ENCODE measurements at places on chromosomes 1 and 21.

DNA sequence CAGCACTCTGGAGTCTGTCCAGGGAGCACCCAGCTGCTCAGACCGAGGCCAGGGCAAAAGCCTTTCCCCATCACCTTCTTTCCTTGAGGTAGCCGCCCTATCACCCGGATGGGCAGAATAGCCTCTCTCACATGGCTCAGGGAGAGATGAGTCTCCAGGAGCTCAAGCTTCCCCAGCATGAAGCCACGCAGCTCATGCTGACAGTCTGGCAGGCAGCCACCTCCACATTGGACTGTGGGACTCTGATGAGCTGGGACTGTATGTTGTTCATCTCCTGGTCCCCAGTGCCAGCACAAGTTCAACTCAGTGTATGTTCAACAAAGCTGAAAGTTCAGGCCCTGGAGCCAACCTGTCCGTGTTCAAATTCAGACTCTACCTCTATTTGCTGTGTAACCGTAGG, 75.2 kb upstream of the ZC3H12A start:
- DNase-seq: no peak

DNA sequence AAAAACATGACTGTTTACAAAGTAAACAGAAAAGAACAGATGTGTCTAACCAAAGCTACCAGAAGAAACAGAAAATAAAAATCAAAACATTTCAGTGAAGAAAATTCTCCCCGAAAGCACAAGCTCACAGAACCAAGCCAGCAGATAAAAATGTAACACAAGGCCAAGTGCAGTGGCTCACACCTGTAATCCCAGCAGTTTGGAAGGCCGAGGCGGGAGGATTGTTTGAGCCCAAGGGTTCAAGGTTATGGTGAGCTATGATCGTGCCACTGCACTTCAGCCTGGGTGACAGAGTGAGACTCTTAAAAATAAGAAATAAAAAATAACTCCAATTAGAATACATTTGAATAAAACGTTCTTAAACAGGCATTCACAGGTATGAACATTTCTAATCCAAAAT, 19.1 kb upstream of the DDOST start:
- no peak for DNase-seq

- DNase-seq: no peak
Observed at GRCh38 chr1:210516092-210516656, 187.5 kb downstream of the HHAT start.

GRCh38 chr1:117655220-117655577, 49.4 kb downstream of the TENT5C start:
- DNase-seq: no peak

- peak; percentile 86 for DNase-seq
Observed at GRCh38 chr1:94039514-94039870, 81.5 kb downstream of the ABCA4 start.

DNA sequence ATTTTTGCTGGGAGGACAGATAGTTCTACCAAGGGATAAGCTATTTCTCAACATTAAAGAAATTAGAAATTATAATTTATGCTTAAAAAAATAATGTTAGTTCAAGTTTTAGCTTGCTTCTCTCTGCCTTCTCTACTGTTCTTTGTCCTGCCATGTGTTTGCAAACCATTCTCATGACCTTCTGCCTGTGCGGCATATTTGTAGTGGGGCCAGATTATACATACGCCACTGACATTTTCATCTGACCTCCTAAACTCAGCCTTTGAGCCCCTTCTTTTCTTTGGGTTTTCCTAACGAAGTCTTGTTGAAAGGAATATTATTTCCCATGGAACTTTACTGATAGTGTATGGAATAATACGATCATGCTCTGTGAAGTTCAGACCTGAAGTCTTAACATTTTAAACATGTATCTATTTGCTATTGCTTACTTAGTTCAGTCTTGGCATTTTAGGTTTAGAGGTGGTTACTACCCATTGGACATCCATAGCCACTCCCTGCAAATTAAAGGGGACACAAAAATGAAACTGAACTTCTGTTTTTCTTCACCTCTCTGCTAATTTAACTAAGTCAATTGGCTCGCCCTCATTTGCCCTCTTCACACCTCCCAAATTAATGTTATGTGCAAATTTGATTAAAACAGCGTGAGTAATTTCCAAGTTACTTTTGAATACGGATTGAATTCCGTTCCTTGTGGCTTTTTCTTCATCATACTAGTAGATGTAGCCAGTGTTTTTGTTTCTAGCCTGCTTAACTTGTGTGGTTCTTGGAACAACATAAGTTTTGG, 15.6 kb downstream of the LRRC8D start:
- DNase-seq: no peak

GRCh38 chr21:41366522-41367151, 4.8 kb downstream of the MX2 start:
- DNase-seq: no peak

GRCh38 chr1:230205719-230206198, 138.7 kb downstream of the GALNT2 start:
- no peak for DNase-seq

DNA sequence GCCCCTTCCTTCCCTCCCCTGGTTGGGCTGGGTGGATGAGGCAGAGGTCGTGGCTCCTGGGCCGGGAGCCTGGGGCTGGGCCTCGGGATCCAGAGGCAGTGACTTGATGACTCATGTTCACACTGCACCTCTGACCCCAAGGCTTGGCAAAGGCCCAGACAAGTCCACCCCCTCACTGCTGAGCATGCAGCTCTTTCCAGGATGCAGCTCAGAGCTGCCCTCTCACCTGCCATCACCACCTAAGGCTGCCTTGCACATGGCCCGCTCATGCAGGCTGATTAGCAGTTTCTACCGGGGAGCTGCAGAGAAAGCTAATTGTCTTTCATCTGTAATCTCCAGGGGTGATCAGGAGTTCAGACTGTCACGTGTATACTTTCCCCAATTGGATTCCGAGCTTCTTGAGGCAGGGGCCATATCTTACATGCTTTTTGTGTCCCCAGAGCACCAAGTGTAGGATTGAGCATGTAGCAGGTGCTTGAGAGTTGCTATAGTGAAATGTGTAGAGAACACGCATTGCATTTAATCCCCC, 62.1 kb downstream of the LRRN2 start:
- DNase-seq: peak; percentile 26

GRCh38 chr21:44286716-44287632, 1.3 kb downstream of the AIRE start:
- no peak for DNase-seq

DNA sequence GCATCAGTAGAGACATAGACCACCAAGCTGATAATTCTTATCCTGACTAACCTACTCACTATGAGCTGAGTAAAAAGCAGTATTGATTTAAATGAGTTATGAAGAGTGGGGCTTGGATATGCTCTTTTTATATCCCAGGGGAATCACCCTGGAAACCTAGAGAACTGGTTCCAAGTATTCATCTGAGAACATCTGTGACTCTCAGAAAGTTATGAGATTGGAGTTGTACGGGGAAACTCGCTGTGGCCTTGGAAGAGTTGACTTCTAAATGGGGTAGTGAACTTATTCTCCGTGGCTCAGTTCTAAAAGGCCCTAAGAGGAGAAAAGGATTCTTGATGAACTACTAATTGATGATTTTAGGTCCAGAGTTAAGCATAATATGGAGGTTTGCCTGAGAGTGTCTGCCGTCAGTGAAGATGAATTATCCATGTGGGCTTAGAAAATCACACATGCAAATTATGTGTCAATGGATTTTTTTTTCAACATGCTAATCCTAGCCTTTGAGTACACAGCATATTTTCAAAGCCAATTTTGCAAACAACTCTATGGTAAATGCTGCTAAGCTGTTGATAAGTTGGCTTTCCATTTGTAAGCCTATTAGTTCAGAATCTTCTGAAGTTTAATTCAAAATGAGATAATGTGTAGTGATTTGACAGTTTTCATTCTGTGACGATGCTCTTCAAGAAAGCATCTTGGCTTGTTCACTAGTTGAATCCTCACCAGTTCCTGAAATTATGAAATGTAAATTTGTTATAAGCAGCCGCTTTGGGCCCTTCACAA, 122.7 kb downstream of the FGGY start:
- DNase-seq: no peak

GRCh38 chr1:229557200-229557850, 1.2 kb downstream of the ABCB10 start:
- DNase-seq: no peak

- no peak for DNase-seq
Observed at GRCh38 chr1:117633423-117633822, 27.6 kb downstream of the TENT5C start.

- no peak for DNase-seq
Observed at GRCh38 chr1:8257621-8258020, 60.3 kb upstream of the SLC45A1 start.

- no peak for DNase-seq
Observed at GRCh38 chr21:35243171-35243570, 194.1 kb upstream of the RUNX1 start.

- DNase-seq: no peak
Observed at GRCh38 chr21:15054089-15054488, 10.7 kb downstream of the NRIP1 start.

DNA sequence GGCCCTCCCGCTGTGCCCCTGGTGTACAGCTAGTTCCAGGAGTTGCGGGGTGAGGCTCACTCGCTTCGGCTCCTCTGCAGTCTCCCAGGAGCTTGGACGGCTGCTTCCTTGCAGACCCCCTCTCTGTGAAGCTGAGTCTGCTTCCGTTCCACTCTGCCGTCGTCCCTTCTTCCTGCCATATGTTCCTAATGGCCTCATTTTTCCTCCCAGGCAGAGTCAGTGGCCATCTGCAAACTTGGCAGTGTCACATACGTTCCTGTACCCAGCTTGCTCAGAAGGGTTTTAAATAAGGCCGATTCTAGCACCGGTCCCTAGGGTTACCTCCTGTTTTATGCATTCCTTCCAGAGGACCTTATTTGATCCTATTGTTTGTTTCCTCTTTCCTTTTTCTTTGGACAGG, 21.3 kb downstream of the ACTL8 start:
- DNase-seq: no peak

- DNase-seq: no peak
Observed at GRCh38 chr1:38872401-38873026, 634 bp downstream of the MYCBP start.

DNA sequence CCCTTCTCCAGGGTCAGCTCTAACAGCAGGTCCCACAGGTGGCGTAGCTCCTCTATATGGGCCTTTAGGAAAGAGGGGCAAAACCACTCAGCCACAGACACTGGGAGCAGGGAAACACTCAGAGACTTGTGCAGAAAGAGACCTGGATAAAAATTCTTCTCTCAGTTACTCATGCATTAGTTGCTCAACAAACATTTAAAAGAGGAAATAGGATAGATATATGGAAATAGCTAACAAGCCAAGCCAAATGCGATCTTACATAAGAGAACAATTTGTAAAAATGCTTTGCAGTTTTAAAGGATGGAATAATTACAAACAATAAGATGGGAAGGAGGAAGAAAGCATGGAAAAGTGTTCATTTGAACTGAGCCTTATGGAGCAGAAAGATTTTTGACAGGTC, 4.9 kb downstream of the SPTA1 start:
- no peak for DNase-seq

DNA sequence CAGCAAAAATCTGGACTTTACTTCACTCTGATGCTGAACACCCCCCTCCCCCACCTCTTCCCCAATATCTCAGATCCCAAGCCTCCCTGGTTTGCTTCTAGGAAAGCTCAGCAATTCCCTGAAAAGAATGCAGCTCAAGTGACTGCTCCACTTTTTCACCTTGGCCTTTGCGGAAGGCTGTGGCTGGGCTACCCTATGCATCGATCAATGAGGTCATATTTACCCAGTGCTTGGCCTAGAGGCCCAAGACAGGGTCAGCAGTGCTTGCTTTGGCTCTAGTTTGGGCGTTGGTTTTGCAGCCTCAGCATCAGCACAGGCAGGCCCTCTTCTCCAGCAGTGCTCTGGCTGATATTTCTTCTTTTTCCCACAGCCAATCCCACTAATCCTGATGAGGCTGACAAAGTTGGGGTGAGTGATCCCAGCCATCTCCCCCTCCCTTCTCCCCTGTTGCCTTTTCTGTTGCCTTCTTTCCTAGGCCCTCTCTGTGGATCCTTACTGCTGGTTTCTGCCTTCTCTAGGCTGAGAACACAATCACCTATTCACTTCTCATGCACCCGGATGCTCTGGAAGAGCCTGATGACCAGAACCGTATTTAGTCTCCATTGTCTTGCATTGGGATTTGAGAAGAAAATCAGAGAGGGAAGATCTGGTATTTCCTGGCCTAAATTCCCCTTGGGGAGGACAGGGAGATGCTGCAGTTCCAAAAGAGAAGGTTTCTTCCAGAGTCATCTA, 14.2 kb downstream of the FCGR2B start:
- DNase-seq: no peak

DNA sequence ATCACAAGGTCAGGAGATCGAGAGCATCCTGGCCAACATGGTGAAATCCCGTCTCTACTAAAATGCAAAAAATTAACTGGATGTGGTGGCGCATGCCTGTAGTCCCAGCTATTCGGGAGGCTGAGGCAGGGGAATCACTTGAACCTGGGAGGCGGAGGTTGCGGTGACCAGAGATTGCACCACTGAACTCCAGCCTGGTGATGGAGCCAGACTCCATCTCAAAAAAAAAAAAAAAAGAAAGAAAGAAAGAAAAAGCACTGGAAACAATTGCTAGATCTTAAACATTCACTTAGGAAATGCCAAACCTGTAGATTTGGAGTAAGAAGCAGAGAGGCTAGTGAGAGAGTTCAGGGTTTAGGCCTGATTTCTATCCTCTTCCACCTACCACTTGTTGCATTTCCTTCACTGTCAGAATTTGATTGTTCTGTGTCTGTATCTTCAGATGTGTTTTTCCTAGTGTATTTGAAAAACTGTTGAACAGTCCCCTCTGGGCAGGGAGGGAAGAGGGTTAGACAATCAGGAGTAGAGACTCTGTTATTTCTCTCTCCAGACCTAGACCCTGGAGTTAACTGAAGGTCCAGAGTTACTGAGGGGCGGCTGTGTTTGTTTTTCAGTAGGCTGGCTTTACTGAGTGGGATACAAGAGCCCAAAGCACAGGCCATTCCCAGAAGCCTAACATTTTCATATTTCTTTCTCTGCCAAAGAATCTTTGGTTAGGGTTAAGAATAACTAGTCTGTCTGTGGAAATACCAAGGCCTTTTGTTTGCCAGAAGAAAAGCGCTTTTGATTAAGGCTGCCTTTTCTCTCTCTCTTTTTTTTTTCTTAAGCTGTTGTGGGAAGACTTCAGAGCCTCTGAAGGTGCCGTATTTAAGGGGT, 31.1 kb upstream of the MACF1 start:
- no peak for DNase-seq

DNA sequence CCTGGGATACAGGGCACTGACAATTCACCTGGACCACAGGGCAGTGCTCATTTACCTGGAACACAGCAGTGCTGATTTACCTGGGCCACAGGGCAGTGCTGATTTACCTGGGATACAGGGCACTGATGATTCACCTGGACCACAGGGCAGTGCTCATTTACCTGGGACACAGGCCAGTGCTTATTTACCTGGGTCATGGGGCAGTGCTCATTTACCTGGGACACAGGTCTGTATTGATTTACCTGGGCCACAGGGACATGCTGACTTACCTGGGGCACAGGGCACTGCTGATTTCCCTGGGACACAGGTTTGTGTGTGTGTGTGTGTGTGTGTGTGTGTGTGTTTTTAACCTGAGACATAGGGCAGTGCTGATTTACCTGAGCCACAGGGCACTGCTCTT, 261.7 kb downstream of the MATN1 start:
- no peak for DNase-seq

- no peak for DNase-seq
Observed at GRCh38 chr1:14820295-14821085, 222.0 kb downstream of the KAZN start.
